ENCODE measurements at places on chromosomes 6 and 20.

- DNase-seq = peak; percentile 82
Measured at GRCh38 chr20:58179432-58180099, 48.9 kb downstream of the ANKRD60 start.

DNA sequence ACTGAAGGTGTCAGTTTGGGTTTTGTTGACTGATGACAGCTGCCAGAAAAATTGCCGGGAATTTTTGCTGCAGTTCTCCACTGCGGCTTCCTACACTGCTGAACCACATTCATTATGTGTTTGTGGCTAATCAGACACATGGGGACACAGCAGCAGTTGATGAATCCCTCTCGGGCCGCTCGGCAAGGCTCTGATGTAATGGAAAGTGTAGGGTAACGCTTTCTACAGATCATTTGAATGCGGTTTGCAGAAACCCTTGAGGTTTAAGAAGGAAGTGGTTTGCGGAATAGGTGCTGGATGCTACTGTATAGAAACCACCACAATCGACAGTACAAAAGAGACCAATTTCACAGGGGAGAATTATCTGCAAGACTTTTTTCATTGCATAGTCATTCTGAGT, 138.7 kb upstream of the SASH1 start:
- peak; percentile 44 for DNase-seq

- DNase-seq = no peak
Measured at GRCh38 chr6:33151050-33151449, 41.2 kb downstream of the COL11A2 start.

- DNase-seq = no peak
Measured at GRCh38 chr20:59429396-59429795, 129.0 kb downstream of the EDN3 start.

All from AG08396 (cell line).